ENCODE measurements at places on chromosomes 5 and 9. TPM values are rescaled to one million over a fixed set of nuclear protein-coding genes. Genes with fewer than 3 reads are reported as not detected.

IL3 gene
- total RNA-seq = not detected

PCDHGA12 gene
- 10.3 TPM for total RNA-seq

DNA sequence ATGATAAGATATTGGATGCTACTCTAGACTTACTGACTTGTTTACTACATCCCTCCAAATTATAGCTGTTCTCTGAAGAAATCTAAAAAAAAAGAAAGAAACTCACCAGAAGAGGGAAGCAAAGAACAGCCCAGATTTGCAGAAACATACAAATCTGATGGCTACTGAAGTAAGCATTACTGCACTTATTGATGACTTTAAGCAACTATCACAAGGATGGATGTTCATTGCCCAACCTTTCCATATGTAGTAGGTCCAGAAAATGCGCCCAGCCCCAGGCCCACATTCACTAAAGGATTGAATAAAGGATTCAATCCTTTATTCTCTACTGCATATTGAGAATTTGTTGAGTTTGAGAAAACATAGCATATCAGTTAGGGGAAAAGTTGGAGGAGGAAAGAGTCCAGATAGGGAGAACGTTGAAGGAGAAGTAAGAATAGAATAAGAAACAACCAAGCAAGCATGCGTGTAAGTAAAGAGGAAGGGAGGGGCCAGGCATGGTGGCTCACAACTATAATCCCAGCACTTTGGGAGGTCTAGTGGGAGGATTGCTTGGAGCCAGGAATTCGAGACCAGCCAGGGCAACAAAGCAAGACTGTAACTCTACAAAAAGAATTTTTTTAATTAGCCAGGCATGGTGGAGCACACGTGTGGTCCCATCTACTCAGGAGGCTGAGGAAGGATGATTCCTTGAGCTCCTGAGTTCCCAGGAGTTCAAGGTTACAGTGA is 33.8 kb upstream of the DTWD2 start:
- DNase-seq = no peak

DNA sequence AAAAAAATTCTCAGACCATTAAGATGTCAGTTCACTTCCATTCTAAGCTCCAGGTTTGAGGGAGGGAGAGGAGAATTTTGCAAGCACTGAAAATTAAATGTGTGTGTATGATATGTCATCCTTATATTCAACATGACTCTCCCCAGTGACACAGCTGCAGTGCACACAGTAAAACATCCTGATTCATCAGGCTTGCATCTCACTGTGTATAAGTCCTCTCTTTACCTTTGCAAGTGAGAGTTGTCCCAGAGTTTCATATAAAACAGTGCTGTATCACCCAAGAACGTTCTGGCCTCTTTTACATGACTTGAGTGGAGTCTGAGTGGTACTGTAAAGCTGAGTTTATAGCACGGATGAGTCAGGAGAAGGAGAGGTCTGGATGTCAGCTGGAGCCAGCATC is 50.0 kb downstream of the DMRT2 start:
- no peak for DNase-seq

- DNase-seq = no peak
Measured at GRCh38 chr5:85108471-85108870, 723.8 kb upstream of the EDIL3 start.

- DNase-seq = no peak
Measured at GRCh38 chr9:86322973-86323644, 31.1 kb downstream of the TUT7 start.

SLC46A2 gene
- 0.16 TPM for total RNA-seq

GRCh38 chr9:95506428-95506677 is 10.4 kb downstream of the PTCH1 start:
- DNase-seq = no peak

SLC27A6 gene
- 64.4 TPM for total RNA-seq

DNA sequence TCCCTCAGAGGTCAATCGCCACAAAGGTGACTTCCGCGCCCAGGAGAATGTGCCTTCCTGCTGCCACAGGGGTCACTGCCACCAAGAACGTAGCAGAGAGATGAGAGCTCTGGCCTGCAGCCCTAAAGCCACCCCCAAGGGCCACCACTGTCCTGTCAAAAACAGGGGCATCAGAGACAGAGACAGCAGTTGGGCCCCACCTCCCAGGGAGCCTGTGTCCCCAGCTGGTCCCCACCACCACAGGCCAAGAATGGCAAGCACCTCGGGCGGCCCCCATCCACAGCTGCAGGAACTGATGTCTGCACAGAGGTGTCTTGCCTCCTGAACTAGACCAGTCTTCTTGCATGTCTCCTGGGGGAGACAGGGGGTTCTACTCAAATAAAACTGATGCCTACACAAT is 5.8 kb downstream of the SPATA31E1 start:
- DNase-seq = peak; percentile 72

- DNase-seq = no peak
Measured at GRCh38 chr5:89686081-89686765, 723.3 kb downstream of the CETN3 start.

- no peak for DNase-seq
Measured at GRCh38 chr5:132499440-132500243, 9.1 kb upstream of the IRF1 start.

DNA sequence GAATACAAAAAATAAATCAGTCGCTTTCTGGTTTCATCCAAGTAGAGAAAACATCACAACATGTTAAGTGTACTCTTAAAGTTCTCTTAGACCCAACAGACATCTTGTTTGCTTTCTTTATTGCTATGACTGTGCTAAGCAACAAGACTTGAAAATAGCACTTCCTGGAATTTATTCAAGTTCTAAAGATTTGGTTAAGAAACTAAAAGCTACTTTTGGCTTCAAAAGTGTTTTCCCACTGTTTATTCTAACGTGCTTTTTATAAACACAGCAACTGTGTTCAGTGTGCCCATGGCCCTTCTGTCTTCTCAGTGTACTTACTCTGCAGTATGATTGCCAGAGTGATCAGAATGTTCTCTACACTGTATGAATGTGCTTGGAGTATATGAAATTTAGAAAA is 109.8 kb downstream of the GIN1 start:
- DNase-seq = no peak
